ENCODE measurements at places on chromosomes 4 and X.

DNA sequence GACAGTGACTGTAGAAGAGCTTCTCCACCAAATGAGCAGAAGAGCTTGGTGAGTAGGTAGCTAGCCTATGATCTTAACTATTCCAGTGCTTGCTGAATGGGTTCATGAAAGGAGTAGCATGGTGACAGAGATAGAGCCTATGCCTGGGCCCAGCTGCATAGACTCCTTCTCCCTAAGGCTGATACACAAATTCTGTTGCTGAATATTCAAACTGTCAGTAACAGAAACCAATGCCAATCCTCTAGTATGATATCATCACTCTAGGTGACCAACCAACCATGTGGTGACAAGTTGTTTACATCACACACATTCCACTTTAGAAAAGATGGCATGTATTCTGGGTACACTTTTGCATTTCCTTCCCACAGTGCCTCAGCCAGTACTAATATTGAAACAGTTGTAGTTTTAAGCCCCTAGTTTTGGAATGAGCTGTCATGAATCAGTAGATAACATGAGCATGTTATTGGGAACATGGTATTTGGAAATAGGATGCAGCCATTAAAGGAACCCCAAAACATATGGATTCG is 103.4 kb upstream of the GRXCR1 start:
- DNase-seq, result no peak

DNA sequence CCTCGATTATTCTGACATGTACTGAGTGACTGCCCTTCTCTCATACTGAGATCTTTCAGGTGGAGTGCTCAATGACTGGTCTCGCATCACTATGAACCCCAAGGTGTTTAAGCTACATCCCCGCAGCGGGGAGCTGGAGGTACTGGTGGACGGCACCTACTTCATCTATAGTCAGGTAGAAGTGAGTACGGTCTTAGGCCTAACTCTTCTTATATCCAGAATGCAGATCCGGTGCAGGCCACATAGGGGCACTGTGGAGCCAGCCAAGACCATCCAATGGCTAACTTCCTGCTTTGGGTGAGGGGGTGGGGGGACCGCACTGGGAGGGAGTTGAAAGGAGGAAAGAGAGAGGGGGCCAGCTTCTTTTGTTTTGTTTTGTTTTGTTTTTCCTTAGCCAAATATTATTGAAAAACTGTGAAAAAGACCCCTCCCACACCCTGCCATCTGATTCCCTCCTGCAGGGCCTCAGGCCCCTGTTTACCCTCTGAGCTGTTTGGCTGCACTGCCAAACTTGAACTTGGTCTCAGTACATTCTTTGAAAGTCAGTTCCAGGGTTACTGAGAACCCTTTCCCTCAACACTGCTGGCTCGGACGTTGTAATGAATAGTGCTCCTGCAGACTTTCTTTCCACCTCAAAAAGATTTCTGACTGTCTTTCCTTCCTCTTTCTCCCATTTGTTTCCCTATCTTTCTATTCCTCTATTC is 16.2 kb downstream of the AWAT2 start:
- no peak for DNase-seq

- DNase-seq, result no peak
Measured at GRCh38 chr4:15042529-15043167, 40.4 kb downstream of the CPEB2 start.

- DNase-seq, result peak; percentile 46
Measured at GRCh38 chrX:153818571-153819383, 11.6 kb downstream of the PDZD4 start.

DNA sequence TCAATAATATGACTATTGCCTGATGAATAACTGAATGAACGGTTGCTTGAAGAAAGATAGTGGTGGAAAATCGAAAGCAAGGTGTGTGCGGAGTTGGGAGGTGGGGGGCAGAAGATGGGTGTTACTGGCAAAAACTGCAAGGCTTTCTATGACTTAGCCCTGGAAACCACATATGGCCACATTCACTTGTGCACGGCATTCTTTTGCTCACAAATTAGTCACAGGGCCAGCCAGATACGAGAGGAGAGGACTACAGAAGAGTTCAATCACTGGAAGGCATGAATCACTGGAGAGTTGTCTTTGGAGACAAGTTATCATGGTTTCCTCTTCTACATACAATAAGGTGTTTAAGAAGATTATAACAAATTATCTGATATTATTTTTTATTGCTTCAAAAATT is 626.5 kb upstream of the CPEB2 start:
- no peak for DNase-seq

- no peak for DNase-seq
Measured at GRCh38 chr4:16627999-16628398, 270.4 kb downstream of the LDB2 start.

DNA sequence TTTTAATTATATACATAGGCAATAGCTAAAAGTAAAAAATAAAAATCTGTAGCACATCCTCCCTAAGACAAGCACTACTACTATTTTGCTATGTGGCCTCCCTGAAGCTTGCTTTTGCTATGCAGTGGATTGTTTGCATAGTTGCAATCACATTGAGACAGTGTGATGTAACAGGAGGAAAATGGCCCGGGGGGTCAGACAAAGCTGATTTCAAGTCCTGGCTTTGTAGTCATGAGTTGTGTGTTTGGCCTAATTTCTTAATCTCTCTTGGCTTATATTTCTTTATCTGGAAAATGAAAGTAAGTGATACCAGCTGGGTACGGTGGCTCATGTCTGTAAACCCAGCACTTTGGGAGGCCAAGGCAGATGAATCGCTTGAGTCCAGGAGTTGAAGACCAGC is 166.6 kb downstream of the LHFPL1 start:
- DNase-seq, result no peak

GRCh38 chr4:88159229-88159725 is 838 bp upstream of the ABCG2 start:
- no peak for DNase-seq

DNA sequence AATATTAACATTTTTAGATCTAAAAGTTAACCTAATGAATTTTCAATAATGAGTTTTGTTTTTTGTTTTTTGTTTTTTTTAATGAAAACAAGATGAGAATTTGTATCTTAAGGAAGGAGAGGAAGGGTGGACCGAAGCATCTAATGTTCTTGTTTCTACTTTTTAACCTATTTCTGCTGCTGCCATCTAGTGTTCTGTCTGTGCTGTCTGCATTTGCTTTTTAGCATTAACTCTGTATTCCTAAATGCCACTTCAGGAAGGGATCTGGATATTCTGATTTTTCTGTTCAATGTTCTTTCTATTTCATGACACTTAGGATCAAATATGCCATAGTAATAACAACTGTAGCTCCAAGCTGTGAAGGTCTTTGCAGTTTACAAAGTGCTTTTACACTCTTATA is 161.7 kb downstream of the BRWD3 start:
- no peak for DNase-seq

- DNase-seq, result no peak
Measured at GRCh38 chr4:27398631-27399310, 538.1 kb downstream of the STIM2 start.

DNA sequence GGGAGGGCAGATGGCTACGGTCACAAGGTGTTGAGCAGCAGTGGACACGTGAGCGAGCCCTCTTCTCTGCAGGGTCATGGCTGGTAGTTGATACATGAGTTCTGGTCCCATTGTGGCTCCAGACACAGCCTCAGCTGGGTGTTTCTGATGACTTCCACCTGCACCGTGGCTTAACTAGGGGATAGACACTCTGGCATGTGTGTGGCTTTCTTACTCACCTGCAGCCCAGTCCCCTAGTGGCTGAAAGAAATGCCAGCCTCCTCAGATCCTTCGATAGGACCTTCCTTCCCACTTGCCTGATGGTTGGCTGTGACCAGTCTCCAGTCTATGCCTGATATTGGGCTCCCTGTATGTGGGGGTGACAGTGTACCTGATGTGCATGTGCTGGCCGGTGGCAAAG is 5.0 kb downstream of the GPR78 start:
- no peak for DNase-seq

GRCh38 chrX:1231850-1232465 is 19.5 kb upstream of the CRLF2 start:
- no peak for DNase-seq

DNA sequence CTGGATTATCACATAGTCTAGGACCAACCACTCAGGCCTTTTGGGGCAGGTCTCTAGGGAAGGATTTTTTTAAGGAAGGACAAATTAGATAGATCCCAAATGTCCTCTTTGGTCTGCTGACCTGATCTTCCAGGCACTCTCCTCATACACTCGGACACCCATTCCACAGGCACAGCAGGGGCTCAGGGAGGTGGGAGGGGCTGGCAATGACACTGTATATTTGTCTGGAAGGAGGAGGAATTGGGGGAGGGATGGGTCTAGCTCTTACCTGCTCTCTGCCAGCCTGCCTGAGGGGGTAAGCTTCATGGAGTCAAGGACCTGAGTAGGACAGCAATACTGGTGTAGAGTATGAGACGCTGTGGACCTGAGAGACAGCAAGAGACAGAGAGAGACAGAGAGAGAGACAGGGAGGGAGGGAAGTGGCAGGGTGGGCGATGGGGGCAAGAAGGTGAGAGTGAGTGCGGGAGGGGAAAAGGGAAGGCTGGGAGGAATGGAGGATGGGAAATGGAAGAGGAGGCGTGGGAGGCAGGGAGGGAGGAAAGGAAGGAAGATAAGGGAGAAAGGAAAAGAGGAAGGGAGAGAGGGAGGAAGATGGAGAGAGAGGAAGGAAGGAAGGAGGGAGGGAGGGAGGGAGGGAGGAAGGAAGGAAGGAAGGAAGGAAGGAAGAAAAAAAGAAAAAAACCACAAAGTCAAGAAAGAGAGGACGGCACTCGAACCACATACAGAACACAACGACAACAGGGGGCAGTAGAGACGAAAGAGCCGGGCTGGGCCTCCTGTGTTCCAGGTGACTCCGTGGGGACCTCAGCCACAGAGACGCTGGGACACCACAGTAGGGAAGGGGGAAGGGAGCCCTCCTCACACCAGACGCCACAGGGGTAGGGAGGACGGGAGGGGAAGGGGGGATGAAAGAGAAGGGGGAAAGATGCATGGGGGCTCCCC is 1.8 kb downstream of the IQSEC2 start:
- DNase-seq, result no peak

DNA sequence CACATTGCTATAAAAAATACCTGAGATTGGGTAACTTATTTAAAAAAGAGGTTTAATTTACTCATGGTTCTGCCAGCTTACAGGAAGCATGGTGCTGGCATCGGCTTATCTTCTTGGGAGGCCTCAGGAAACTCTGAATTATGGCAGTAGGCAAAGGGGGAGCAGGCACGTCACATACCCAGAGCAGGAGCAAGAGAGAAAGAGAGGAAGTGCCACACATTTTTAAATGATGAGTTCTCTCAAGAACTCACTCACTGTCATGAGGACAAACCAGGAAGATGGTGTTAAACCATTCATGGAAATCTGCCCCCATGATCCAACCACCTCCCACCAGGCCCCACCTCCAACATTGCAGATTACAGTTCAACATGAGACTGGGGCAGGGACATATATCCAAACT is 10.0 kb upstream of the AFF1 start:
- no peak for DNase-seq

DNA sequence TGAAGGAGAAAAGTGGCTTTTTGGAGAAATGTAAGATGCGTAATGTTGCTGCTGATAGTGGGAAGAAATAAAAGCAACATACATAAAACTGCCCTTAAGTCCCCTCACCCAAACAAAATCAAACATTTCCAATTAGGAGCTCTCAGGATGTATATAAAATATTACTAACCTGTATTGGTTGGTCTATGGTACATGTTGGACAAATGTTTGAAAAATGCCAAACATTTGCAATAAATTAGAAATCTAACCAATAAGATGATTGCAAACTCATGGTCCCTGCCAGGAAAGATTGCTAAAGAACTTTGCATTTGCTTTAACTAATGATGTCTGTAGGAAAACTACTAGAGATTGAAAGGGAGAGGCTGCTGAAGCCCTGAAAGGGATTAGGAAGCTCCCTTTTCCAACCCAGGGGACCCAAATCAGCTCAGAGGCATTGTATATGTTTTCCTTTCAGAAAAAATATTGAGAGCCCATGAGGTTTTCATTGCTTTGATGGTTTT is 1.8 kb downstream of the SFRP2 start:
- DNase-seq, result no peak

DNA sequence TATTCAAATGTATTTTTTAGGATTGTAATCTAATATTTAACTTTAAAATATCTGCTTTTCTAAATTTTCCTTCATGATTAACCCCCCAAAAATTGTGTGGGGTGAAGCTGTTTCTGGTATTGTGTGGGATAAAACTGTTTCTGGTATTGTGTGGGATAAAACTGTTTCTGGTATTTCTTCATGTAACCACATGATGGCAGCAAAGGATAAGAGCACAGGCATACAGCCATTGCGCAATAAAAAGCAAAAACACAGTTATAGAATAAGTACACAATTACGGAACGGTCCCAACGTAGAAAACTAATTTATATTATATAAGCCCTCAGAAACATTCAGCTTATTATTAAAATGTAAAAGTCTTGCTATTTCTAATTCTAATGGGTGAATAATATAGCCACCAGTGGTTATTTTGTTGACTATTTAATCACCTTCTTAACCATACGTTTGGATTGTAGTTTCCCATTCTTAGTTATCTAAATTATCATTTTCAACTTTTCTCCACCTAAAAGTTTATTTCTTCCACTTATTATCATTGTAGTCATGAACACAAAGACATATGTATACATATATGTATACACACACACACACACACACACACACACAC is 333.9 kb upstream of the FSTL5 start:
- DNase-seq, result peak; percentile 0

GRCh38 chr4:3406021-3406420 is 35.7 kb upstream of the HGFAC start:
- DNase-seq, result no peak

DNA sequence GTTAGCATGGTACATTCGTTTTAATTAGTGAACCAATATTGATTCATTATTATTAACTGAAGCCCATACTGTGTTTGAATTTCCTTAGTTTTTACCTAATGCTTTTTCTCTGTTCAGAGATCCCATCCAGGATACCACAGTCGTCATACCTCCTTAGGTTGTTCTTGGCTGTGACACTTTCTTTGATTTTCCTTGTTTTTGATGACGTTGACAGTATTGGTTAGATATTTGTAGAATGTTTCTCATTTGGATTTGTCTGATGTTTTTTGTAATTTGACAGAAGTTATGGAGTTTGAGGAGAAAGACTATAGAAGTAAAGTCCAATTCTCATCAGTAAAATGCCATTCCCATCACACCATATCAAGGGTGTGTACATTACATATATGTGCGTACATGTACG is 16.2 kb upstream of the RAP2C start:
- no peak for DNase-seq

DNA sequence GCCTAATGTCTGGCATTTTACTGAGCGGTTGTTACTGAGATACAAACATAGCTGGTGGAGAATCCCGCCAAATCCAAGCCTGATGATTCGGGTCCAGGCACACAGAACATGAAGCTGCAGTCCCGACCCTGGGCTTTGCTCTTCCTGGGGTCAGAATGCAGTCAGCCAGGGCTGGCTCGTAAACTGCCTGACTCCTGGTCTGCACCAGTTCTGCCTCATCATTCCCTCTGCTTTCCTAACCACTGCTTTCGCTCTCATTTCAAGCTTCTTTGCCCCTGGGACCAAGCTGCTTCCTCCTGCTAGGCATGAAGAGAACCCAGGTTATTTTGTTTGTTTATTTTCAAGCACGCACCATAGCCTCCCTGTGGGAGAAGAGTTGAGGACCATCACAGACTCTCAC is 39.3 kb downstream of the GATB start:
- no peak for DNase-seq

All from NCI-H2227 treated with DMSO at 0.1 percent for 48 hours (cell line).